AG08396 (cell line): ENCODE measurements at places on chromosomes 6 and 20.
A peak's percentile ranks its signal among the peaks of the same experiment; 100 is the strongest.

GRCh38 chr6:90294989-90295853, 1.4 kb downstream of the BACH2 start:
- DNase-seq = peak; percentile 58

GRCh38 chr6:146990284-146990683, 213.9 kb upstream of the STXBP5 start:
- peak; percentile 50 for DNase-seq

- no peak for DNase-seq
Measured at GRCh38 chr20:61623451-61623850, 371.4 kb downstream of the CDH4 start.

- no peak for DNase-seq
Measured at GRCh38 chr6:147782302-147782701, 273.8 kb downstream of the SAMD5 start.

DNA sequence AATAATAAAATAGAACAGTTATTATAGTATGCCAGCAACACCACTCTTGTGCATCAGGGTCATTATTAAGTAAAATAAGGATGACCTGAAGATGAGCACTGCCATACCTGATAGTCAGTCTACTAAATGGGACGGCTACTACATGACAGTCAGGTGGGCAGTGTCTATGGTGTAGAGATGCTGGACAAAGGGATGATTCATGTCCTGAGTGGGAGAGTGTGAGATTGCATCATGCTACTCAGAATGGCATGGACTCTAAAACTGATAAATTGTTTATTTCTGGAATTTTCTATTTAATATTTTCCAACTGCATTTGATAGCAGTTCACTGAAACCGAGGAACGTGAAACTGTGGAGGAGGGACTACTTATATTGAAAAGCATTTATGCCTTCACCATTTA, 38.8 kb downstream of the SNX9 start:
- DNase-seq = no peak

DNA sequence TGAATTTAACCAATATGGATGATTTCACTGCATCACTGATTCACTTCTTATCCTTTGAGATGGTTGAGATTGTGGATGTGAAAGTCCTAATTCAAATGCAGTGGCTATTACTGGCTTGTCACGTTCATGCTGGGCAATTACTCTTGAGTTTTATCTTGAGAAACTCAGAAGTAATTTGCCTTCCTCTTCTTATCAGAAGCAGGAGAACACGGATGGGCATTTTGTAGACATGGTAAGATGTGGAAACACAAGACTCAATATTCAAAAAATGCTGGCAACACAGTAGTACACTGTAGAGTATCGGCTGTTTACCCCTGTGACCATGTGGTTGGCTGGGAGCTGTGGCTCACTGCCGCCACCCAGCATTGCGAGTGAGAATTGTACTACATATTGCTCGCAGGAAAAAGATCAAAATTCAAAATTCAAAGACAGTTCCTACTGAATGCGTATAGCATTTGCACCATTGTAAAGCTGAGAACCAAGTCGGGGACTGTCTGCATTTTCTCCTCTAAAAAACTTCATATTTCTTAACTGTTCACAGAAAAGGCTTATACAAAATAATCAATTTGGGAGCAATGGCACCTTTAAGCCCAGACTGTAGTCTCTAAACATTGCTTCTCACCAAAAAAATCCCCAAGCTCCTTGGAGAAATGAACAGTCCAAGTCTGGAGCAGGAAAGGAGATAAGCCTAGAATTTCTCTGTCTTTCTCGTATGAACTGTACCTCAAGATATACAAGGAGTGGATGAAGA, 61.9 kb upstream of the ELOVL5 start:
- peak; percentile 55 for DNase-seq

- no peak for DNase-seq
Measured at GRCh38 chr6:128241216-128241615, 279.2 kb downstream of the PTPRK start.

- DNase-seq = peak; percentile 23
Measured at GRCh38 chr6:16836144-16836981, 75.1 kb upstream of the ATXN1 start.

GRCh38 chr20:22684072-22684762, 99.8 kb upstream of the FOXA2 start:
- DNase-seq = peak; percentile 73

GRCh38 chr6:35023091-35024000, 117.8 kb downstream of the TCP11 start:
- DNase-seq = no peak

GRCh38 chr6:133786016-133786415, 102.9 kb upstream of the TCF21 start:
- no peak for DNase-seq

- no peak for DNase-seq
Measured at GRCh38 chr6:6920114-6920986, 187.4 kb upstream of the RREB1 start.

- peak; percentile 37 for DNase-seq
Measured at GRCh38 chr20:58598211-58599015, 52.7 kb upstream of the STX16 start.

- no peak for DNase-seq
Measured at GRCh38 chr20:6766433-6766832, 1.1 kb upstream of the BMP2 start.

DNA sequence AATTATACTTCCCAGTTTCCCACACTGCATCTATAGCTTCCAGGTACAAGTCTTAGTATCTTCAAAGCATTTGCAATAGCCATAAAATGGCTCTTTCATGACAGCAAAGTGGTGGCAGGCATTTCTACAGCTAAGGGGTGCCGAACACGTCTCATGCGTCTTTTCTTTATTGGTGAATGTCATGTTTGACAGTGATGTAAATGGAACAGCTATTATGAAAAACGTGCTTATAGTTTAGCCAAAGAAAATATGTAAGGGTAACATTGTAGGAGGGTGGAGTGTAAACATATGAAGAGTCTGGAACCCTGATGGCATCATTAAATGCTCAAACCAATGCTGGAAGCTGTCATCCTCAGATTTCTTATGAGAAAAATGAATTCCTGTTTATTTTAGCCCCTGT, 37.9 kb downstream of the COL11A2 start:
- no peak for DNase-seq

DNA sequence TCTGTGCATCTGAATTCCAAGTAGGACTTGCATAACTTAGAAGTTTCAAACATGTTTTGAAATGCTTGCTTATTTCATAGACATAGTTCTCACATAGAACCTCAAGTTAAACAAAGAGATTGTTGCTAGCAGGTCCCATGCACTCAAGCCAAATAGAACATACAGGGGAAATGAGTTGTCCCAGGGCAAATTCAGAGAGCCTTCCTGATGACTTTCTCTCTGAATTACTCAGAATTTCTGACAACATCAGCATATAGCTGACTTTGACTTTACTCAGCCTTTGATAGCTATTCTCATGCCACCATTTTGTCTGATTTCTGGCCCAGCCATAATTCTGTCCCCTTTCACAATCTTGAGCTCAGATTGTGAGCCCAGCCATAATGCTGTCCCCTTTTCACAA, 333.2 kb upstream of the PLCB4 start:
- no peak for DNase-seq

DNA sequence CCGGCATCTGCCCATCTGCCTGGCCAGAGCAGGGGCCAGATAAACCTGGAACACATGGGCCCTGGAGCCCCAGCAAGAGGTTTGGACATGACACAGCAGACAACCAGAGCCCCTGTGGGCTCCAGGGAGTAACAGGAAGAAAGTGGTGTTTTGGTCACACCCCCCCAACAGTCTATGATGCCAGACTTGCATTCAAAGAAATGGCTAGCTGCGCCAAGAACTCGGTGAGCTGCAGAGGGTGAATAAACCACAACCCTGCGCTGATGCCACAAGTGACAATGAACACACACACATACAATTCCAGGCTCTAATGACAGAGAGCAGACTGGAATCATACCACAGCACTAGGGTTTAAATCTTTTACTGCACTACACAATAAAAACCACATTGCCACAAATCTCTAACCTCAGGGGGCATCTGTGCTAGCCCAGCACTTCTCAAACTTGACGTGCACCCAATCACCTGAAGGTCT, 34.0 kb downstream of the TRERF1 start:
- DNase-seq = no peak

- peak; percentile 49 for DNase-seq
Measured at GRCh38 chr20:63253438-63254231, 628 bp downstream of the NKAIN4 start.

GRCh38 chr6:143248359-143248758, 187.7 kb downstream of the AIG1 start:
- DNase-seq = no peak
